ENCODE measurements at places on chromosomes 6 and 20.

- DNase-seq = no peak
These were observed 21.0 kb upstream of the AVP start for GRCh38 chr20:3105256-3106137.

GRCh38 chr20:825710-826421, 7.6 kb upstream of the FAM110A start:
- no peak for DNase-seq

DNA sequence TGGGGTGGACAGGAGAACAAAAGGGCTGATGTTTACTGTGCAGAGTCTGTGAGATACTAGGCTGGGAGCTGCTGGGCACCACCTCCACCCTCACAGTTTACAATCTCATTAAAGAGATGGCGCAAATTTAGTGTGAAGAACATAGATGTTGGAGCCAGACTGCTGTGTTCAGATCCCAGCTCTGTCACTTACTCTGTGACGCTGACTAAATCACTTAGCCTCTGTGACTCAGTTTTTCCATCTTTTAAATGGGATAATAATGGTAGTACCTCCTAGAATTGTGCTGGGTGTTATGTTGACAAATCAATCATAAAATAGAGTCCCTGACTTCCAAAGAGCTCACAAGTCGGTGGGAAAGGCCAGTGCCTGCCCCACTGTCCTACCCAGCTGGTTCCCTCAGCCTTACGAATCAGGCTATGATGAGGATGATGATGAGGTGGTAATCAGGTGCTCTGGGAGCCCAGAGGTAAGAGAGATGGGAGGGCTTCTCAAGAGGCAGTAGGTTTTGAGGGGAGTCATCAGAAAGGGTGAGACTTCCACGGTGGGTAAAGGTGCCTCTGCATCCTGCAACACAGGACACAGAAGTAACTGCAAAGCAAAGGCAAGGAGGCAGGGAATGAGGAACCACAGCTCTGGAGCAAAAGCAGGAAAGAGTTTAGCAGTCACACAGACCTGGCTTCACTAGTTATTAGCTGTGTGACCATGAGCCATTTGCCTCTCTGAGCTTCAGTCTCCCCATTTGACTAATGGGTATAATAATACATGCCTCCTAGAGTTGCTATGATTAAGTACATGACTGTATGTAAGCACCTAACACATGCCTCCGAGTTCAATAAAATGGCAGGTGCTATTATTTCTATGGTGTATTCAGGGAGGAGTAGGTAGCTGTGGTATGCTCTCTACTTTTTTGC, 8.9 kb downstream of the FYN start:
- DNase-seq = no peak

- peak; percentile 42 for DNase-seq
These were observed 837 bp upstream of the OSER1 start for GRCh38 chr20:44211177-44212039.

- DNase-seq = no peak
These were observed 62.9 kb upstream of the PLEKHG1 start for GRCh38 chr6:150536835-150537234.

- peak; percentile 32 for DNase-seq
These were observed 31.0 kb downstream of the IBTK start for GRCh38 chr6:82216549-82216948.

DNA sequence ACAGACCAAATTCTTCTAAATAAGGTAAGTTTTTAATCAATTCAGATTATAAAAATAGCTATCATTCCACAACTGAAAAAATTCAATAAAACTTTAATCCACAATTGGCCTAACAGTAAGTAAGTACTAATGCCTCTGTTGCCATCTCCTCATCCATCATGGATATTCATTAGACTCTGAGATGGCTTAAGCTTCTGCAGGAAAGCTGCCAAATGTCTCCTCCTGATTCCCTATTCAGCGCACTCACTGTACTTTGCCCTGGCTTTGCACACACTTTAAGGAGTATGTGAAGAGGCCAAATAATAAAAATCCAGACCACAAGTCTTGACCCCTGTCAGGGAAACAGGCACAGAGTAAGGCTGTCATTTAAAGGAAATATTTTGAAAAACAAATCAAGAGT, 23.6 kb downstream of the PGM3 start:
- DNase-seq = no peak

DNA sequence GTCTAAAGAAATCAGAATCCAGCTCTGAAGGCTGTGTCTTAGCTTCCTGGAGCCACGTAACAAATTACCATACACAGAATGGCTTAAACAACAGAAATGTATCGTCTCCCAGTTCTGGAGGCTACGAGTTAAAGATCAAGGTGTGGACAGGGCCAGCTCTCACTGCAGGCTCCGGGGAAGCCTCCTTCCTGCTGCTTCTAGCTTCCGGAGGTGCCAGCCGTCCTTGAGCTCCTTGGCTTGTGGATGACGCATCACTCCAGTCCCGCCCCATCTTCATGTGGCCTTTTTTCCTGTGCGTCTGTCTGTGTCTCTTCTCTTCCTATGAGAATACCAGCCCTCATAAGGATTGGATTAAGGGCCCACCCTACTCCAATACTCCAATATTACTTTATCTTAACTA, 319.1 kb upstream of the QKI start:
- DNase-seq = no peak

GRCh38 chr20:54585217-54585616, 109.8 kb downstream of the DOK5 start:
- no peak for DNase-seq

- DNase-seq = no peak
These were observed 236.8 kb upstream of the MAN1A1 start for GRCh38 chr6:119586250-119586882.

DNA sequence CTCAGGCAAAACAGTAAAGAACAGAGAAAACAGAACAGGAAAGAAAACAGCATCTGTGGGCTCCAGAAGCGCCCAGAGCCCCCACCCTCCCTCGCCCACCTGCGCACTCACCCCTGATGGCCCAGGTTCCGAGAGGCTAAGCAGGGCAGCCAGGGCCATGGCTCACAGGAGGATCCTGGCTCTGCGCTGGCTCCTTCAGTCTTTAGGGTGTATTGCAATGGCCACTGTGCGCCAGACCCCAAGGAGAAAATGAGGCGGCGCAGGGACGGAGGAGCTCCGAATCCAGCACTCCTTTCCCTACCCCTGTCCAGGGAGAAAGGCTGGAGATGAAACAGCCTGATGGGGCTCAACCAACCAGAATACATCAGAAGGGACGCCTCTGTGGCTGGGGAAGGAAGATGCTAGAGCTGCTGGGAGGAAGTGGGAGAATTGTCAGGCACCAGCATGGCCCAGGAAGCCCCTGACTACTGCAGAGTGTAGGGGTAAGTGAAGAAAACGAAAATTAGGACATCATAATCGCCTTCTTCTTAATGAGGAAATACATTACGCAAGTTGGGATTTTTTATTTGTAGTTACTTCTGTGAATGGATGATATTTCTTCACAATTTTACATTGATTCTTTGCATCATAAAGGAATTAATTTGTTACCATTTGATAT, 49.0 kb downstream of the COL11A2 start:
- no peak for DNase-seq

GRCh38 chr6:170361335-170361734, 54.8 kb downstream of the FAM120B start:
- DNase-seq = no peak

- DNase-seq = no peak
These were observed 51.3 kb downstream of the ADAT2 start for GRCh38 chr6:143399176-143399575.

DNA sequence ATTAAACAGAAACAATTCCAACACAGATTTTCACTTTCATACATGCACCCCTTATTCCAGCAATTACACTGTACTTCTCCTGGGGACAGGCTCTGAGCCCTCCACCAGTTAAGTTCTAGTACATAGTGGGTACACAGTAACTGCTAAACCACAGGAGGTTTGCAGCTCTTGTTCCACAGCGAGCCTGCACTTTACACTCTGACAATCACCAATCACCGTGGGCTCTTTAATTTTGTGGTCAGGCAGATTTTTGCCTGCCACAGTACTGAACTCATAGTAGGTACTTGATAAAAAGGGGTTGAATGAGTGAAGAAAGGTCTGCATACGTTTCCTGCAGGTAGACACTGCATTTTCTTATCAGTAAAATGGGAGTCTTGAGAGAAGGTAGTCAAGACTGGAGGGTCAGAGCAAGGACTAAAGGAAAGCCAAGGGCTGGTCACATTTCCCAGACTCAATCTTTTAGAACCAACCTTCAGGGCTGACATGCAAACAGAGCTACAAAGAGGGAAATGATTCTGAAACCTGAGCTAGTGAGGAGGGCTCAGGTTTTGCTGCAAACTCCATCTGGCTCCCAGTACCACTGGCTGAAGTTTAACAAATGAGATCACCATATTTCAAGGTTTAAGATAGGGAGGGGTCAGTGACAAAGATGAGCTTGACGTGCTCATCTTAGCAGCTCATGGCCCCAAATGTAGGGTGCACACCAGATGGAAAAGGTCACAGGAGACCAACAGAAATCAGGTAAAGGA, 404.6 kb downstream of the BTBD9 start:
- no peak for DNase-seq

- no peak for DNase-seq
These were observed 171.0 kb downstream of the BCKDHB start for GRCh38 chr6:80277501-80277900.

DNA sequence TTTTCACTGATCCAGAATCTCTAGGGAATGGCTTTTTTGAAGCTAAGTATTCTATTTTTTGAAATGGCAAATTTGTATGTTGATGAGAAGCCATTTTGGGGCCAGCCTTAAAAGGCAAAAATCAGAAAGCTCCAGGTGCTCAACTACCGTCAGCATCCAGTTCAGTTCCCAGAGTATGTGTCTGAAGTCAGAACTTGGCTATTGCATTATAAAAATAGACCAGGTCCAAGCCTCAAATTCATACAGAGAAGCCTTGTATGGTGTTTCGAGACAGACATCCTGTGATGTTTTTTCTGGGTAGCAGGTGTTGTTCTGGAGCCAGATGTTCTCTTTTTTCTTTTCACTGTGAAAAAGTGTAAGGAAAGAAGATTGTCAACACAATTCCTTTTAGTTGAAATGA, 68.2 kb downstream of the CCN2 start:
- no peak for DNase-seq

- DNase-seq = no peak
These were observed 254.9 kb downstream of the SOD2 start for GRCh38 chr6:159438106-159438505.

- no peak for DNase-seq
These were observed 90.5 kb upstream of the FERMT1 start for GRCh38 chr20:6213311-6213710.

GRCh38 chr20:51423290-51423667, 119.2 kb downstream of the NFATC2 start:
- DNase-seq = no peak

- no peak for DNase-seq
These were observed 53.1 kb downstream of the MAFB start for GRCh38 chr20:40635971-40636370.

GRCh38 chr6:4776131-4776492, at the start of gene CDYL:
Gene CDYL, plus strand, starts transcription at chr6:4776404. Its CDS starts 380 bp downstream, at chr6:4776784.
- peak; percentile 86 for DNase-seq

GRCh38 chr20:47397652-47398301, 41.3 kb upstream of the ZMYND8 start:
- DNase-seq = no peak

DNA sequence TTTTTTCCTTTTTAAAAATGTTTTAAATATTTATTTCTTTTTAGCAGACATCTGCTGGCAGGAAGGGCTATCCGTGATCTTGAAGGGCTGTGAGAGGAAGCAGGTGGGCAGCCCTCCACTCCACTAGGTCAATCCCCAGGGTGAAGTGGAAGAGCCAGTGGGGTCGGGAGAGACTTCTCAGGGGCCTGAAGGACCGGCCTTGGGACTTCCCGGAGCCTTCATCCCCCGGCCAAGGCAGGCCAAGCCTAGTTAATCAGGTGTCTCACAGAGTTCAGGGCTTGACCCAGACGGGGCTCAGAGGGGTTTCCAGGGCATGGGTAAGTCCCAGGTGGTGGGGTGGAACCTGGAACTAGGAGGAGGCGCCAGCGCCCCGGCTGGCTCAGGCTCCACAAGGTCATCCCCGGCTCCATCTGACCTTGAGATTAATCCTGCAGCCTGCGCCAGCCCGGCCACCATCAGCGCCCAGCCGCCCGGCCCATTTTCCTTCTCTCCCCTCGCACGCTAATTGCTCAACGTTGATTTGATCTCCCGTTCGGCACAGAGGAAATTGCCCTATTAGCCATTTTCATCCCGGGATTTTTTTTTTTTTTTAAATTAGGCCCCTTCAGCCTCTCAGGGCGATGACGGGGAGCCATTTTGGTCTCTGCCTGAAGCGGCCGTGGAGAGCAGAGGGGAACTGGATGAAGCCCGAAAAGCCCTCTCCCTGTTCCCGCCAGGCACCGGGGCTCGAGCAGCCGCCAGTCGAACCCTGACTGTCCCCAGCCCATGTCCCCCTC, 44.4 kb downstream of the MDFI start:
- DNase-seq = no peak

- no peak for DNase-seq
These were observed 75.9 kb downstream of the UTRN start for GRCh38 chr6:144361016-144361415.

DNA sequence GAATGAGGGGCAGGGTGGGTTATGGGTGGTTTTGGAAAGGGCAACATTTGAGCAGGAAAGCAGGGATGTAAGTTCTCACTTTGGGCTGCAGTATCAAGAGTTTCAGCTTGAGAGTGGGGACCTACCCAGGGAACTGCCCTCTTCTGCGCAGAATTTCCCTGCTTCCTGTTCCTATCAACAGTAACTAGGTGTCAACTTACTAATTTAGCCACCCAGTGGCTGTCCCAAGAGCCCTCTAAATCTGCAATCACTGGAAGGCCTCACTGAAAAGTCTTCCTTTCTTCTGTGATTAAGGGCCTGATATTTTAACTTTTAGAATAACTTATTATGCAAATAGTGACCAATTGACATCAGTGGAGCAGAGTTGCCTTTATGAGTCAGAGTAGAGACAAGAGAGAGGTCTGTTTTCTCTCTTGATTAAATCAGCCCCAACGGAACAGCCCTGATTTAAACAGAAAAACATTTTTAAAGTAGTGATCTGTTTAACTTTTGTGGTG, 118.2 kb upstream of the RIPOR2 start:
- peak; percentile 78 for DNase-seq

DNA sequence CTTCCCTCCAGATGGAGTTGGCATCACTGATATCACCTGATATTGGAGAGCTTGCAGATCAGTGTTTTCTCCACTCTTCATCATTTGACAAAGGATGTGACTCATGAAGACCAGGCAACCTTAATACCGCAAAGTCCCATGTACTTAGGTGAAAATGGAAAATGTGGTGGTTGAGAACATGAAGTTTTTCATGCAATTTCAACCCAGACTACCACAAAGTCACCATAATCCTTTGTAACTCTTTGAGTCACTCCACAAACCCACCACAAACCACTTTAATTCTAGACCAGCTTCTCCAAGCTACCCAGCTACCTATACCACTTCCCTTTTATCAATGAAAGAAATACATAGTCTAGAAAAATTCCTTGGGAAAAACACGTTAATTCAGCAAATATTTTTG, 7.1 kb downstream of the NHLRC1 start:
- peak; percentile 5 for DNase-seq

- no peak for DNase-seq
These were observed 452.8 kb downstream of the RFPL4B start for GRCh38 chr6:112799889-112800288.

All from iris pigment epithelial cell (primary cell).